A172 (cell line): ENCODE measurements at places on chromosomes 7 and 10. TPM values are rescaled to one million over a fixed set of nuclear protein-coding genes. Genes with fewer than 3 reads are reported as not detected.
A peak's percentile ranks its signal among the peaks of the same experiment; 100 is the strongest.

- DNase-seq, result peak; percentile 58
Observed at GRCh38 chr7:73567846-73568685, 10.3 kb downstream of the TBL2 start.

DNA sequence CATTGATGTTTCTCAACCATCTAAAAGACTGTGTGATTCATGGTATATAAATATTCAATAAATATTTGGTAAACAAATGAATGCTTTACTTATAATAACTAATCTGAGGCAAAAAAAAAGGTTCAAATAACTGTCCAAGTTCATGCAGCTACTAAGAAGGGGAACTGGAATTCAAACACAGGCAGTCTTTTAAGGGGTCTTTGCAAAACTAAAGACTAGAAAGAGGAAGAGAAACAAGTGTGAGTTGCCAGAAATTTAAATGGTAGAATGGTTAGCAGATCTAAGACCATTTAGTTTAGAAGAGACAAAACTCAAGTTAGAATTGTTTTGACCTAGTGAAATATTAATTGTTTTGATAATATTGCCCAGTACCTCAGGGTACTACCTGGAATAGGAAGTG is 642.0 kb upstream of the LRRN3 start:
- no peak for DNase-seq

GRCh38 chr7:45891462-45892402 is 3.4 kb downstream of the IGFBP1 start:
- no peak for DNase-seq

The ANKRD2 gene
- 2.0 and 6.7 TPM in 2 replicates for total RNA-seq

- no peak for DNase-seq
Observed at GRCh38 chr7:105325216-105325904, 63.4 kb downstream of the SRPK2 start.

DNA sequence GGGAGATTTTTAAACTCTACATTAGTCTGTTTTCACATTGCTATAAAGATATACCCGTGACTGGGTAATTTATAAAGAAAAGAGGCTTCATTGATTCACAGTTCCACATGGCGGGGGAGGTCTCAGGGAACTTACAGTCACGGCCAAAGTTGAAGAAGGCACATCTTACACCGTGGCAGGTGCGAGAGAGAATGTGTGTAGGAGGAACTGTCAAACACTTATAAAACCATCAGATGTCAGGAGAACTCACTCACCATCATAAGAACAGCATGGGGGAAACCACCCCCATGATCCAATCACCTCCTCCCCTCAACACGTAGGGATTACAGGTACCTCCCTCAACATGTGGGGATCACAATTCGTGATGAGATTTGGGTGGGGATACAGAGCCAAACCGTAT is 129.5 kb downstream of the FGFR2 start:
- no peak for DNase-seq

GRCh38 chr10:5343561-5343960 is 21.2 kb upstream of the UCN3 start:
- DNase-seq, result peak; percentile 4

DNA sequence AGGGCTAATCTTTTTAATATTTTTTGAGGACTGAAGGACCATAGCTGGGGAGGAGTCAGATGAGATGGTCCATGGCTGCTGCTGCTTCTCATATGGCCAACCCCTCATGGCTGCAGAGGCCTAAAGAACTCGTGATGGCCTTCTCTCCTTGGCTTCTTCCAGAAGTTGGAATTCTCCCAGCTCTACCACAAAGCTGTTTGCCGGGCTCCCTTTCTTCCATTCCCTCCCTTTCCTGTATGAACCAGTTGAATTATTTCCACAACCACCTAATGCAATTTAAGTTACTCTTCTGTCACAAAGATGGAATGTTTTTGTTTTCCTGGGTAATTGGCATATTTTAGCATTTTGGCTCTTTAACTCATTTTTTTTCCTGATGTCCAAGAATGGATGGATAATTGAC is 80.7 kb downstream of the PHTF2 start:
- no peak for DNase-seq

The FZD8 gene
- 4.9 and 5.8 TPM in 2 replicates for total RNA-seq

The CHRM2 gene
- not detected in 2 replicates for total RNA-seq

- DNase-seq, result peak; percentile 57
Observed at GRCh38 chr10:119079599-119080520, 757 bp downstream of the EIF3A start.

DNA sequence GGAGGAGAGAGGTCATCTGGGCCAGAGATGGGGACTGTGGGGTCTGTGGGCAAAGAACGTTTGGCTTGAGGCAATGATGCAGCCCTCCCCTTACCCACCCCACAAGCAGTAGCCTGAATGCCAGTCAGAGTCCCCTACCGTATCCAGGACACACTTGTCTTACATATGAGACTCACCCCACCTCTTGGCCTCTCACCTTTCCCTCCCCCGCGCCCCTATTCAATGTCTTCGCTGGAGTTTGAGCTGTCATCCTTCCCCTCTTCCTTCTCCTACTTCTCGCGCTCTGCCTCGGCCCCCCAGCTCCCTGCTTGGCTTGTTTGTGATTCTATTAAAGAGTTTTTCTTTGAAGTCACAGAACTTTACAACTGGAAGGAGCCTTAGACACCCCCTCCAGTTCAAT is 8.9 kb downstream of the PRRT4 start:
- DNase-seq, result no peak

- DNase-seq, result peak; percentile 13
Observed at GRCh38 chr7:157224627-157225026, 85.9 kb downstream of the UBE3C start.

DNA sequence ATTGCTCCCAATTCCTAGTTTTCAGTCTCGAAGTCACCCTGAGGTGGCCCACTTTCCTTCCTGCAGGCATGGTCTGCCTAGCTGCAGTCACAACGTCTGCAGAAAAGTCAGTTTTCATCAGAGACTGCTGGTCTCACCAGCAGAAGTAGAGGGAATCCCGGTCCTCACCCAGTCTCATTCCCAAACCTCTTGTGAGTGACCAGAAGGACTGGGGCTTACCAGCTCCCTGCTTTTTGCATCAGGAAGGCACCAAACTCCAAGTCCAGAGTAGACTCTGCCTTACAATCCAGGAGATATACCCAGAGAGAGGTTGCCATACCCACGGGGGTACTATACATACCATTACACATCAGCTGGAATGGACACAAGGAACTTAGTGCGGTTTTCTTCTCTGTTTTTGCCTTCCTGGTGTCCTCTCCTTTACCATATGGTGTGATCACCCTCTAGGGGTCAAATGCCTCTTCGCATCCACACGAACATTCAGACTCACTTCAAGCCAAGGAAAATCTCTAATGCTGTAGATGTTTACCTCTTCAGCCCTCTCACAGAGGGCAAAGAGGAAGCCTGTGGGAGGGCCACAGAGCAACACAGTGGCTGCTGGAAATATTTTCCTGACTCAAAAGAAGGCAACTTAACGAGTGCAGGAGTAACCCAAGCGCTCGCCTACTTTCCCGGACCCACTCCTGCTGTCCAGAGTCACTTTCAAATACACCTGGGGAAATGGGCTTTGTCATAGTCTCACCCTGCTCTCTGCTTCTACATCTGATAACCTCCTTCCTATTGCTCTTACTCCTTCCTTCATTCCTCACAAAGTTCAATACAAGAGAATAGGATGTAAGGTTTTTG is 220.9 kb downstream of the C7orf25 start:
- DNase-seq, result peak; percentile 68

DNA sequence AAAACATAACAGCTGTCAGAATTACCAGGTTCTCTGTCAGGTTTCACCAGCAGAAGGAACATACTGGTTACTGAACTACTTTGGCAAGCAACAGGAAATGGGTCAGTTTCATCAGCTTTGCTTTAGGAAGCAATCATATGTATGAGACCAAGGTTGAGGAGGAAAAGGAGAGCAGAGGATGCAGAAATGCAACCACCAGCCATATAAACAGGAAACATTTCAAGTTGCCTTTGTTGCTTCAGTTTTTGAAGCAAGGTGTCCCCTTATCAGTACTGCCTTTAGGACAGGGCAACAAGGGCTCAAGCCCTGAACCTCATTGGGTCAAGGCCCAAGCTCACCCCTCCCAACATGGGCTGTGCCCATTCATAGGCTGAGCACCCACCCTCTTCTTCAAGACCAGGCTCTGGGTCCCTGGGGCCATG is 10.2 kb downstream of the HIPK2 start:
- DNase-seq, result no peak

GRCh38 chr7:8129318-8129659 is 132.7 kb downstream of the ICA1 start:
- no peak for DNase-seq

GRCh38 chr10:6514844-6515780 is 65.0 kb downstream of the PRKCQ start:
- DNase-seq, result no peak

The ANXA8L1 gene
- total RNA-seq, result 53.2 and 63.8 TPM in 2 replicates

The FAM13C gene
- 0.22 TPM in 1 of 2 replicates, not detected in the other for total RNA-seq

GRCh38 chr7:42722716-42723115 is 189.2 kb downstream of the C7orf25 start:
- DNase-seq, result no peak

The GIMAP5 gene
- not detected in 2 replicates for total RNA-seq

- DNase-seq, result no peak
Observed at GRCh38 chr7:151798851-151799448, 78.0 kb downstream of the PRKAG2 start.

GRCh38 chr10:79980711-79981110 is 31.8 kb upstream of the SFTPD start:
- DNase-seq, result no peak

DNA sequence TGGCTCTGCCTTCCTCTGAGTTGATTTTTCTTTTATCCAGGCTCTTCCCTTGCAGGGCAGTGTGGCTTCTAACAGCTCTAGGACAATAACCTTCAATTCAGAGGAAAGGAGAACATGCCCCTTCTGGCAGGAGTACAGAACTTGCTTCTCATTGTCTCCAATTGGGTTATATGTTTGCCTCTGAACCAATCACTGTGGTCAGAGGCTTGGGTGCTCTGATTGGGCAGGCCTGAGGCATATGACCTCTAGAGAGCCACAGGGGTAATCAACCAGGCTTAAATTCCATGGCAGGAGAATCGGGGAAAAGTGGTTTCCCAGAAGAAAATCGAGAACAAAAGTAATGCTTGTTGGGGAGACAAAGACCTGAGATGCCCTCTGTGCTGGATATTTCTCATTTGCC is 240.0 kb downstream of the REEP3 start:
- DNase-seq, result no peak

DNA sequence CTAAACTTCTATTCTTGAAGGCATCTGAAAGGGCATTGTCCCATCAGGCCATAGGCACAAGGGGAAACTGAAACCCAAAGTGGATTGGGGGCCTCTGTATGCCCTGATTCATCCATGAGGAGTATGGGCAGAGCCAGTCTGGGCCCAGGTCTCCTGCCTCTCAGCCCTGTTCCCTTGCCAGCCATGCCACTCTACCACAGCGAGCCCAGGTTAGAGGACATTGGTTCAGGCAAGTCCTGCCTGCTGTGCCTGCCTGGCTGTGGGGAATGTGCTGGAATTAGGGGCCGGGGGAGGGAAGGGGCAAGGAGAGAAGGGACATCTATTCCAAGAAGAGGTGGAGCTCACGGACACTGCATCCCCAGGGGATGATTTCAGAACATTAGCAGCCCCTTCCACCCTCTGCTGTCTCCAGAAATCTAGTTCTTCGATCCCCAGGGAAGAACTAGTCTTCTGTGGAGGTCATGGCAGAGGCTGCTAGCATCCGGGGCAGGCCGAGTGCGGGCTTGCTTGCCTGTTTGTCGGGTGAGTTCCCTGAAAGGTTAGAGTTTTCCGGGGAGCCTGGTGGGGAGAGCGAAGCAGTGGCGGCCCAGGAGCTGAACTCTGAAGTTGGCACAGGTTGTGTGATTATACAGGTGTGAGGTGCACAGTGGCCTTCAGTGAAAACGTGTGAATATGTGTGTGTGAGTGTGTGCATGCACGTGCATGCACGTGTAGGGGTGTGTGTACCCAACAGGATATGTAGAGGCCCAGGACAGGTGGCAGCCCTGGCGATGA is 37.8 kb downstream of the TBATA start:
- DNase-seq, result no peak

DNA sequence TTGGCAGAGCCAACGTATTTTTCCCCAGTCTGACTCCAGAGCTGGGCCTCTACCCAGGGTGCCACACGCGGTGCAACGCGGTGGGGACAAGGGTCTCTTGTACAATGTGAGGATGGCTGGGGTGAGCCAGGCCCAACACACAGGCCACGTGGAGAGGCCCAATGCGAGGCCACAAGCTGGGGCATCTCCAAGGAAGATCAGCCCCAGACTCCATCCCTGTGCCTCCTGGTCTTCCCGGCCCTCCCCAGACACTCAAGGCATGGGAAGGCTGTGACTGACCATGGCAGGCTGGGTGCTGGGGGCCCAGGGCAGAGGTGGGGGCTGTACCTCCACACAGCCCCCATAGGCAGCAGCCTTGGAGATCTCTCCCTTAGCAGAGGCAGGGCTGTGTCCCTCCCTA is 135.3 kb upstream of the FAM20C start:
- DNase-seq, result no peak

GRCh38 chr7:55377162-55377817 is 12.2 kb downstream of the LANCL2 start:
- DNase-seq, result no peak

The ST8SIA6 gene
- total RNA-seq, result 1.00 and 1.2 TPM in 2 replicates

The LFNG gene
- 21.2 and 32.5 TPM in 2 replicates for total RNA-seq

The HOXA2 gene
- total RNA-seq, result 0.17 TPM in 1 of 2 replicates, not detected in the other

DNA sequence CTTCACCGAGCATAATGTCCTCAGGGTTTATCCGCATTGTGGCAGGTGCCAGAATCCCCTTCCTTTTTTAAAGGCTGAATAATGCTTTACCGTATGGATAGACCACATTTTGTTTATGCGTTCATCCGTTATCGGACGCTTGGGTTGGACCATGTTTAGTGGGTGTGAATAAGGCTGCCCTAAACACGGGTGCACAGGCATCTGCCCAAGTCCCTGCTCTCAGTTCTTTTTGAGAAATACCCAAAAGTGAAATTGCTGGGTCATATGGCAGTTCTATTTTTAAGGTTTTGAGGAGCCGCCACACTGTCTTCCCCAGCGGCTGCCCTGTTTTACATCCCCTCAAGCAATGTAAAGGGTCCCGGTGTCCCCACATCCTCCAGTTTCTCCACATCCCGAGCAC is 121.6 kb downstream of the DYNC2I1 start:
- no peak for DNase-seq

DNA sequence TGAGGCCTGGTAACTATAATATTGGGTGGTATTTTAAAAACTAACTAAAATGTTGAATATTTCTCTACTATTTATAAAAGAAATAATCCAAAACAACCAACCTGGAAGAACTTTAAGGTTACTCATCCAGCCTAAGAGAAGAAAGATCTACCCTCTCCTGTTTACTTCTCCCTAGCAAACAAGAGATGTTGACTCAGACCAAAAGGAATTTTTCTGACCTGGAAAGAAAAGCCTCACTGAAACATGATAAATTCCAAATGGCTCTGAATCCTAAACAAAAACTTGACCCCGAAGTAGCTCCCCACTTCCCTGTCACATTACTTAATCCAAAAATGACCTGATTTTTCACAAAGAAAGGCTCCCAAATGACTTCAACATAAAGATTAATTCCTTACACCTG is 101.2 kb downstream of the PARD3 start:
- peak; percentile 45 for DNase-seq

The CYP26A1 gene
- total RNA-seq, result 0.65 TPM in 1 of 2 replicates, not detected in the other
